ENCODE measurements at places on chromosomes 5 and 9. TPM values are rescaled to one million over a fixed set of nuclear protein-coding genes. Genes with fewer than 3 reads are reported as not detected.

RIMOC1 gene
- total RNA-seq, result 29.6 TPM

- no peaks in the 10 kb centered on the region for H3K4me1 ChIP-seq
- DNase-seq, result no peak
- H3K27ac ChIP-seq, result no peak overlapping the region
- H3K27me3 ChIP-seq, result no peaks in the 10 kb centered on the region
- H3K36me3 ChIP-seq, result no peaks in the 10 kb centered on the region
- H3K4me3 ChIP-seq, result no peak overlapping the region
Observed at GRCh38 chr5:57358796-57359592, 123.6 kb downstream of the ACTBL2 start.

ADGRD2 gene
- total RNA-seq, result not detected

DNA sequence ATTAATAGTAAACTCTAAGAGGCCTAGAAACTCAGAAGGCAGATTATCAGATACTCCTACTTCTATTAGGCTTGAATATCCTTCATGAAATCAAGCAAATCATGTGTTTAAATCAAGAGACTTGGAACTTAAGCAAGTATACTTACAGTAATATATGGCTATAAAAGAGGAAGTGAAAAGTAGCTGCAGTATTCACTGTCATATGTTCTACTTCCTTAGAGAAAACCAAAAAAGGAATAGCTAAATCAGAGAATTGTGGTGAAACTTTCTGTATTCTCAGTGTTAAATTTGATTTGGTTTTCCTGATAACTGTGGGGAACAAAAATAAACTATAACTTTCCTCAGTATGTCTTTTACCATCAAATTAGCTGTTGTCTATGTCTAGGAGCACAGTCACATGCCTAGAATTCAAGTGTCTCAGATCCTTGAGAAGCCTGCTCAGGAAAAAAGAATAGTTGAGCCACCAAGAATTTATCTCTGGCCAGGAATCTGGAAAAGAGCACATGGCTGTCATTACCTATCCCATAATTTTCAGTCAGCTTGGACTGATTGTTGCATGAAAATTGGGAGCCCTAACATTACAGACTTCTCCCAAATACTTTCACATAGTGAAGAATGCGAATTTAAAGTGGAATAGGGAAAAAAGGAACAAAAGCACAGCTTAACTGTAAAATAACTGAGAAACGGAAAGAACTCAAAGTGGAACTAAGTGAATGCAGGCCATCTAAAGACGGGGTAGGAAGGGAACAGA lies 1.7 kb downstream of the FKBP15 start:
- no peak for DNase-seq
- H3K36me3 ChIP-seq, result no peaks in the 10 kb centered on the region
- H3K4me3 ChIP-seq, result peak overlapping the region; percentile 92
- H3K27ac ChIP-seq, result no peak overlapping the region
- H3K4me1 ChIP-seq, result peaks cover 34% of the 10 kb centered on the region
- H3K27me3 ChIP-seq, result peaks cover 3% of the 10 kb centered on the region

- H3K27me3 ChIP-seq, result no peaks in the 10 kb centered on the region
- DNase-seq, result no peak
- no peak within 1 kb of the TSS for H3K27ac ChIP-seq
Observed at GRCh38 chr5:80034962-80035821, at the start of gene THBS4. Gene THBS4 (plus strand): TSS chr5:80035348. CDS start chr5:80035538, 190 bp downstream.

Data from HepG2 (cell line).